ENCODE measurements at places on chromosomes 1 and 21.

GRCh38 chr1:152426731-152427130 is 12.7 kb upstream of the CRNN start:
- DNase-seq = no peak

- DNase-seq = no peak
These were observed 100.1 kb upstream of the S1PR1 start for GRCh38 chr1:101136739-101137138.

DNA sequence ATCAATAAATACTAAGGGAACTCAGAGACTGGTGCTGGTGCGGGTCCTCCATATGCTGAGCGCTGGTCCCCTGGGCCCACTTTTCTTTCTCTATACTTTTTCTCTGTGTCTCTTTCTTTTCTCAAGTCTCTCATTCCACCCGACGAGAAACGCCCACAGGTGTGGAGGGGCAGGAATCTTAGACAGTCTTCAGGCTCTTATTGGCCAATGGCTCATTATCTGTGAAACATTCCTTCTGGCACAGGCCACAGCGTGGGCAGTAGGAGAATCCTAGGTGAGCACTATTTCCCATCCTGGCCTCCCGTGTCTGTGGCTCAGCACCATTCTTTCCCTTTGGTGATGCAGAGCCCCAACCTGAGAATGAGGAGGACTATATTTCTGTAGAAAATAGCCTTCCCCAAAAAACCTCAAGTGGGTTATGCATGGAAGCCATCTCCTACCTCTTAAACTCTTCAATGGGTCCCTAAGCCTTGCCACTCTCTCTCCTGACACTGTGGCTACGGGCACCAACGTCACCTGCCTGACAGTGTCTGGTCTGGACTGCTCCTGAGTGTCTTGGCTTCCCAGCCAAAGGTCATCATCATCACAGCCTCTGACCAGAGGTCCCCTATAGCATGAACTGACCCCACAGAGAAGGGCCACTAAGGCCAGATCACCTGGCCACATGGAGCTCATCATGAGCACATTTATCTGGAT is 6.2 kb upstream of the SLAMF1 start:
- no peak for DNase-seq

DNA sequence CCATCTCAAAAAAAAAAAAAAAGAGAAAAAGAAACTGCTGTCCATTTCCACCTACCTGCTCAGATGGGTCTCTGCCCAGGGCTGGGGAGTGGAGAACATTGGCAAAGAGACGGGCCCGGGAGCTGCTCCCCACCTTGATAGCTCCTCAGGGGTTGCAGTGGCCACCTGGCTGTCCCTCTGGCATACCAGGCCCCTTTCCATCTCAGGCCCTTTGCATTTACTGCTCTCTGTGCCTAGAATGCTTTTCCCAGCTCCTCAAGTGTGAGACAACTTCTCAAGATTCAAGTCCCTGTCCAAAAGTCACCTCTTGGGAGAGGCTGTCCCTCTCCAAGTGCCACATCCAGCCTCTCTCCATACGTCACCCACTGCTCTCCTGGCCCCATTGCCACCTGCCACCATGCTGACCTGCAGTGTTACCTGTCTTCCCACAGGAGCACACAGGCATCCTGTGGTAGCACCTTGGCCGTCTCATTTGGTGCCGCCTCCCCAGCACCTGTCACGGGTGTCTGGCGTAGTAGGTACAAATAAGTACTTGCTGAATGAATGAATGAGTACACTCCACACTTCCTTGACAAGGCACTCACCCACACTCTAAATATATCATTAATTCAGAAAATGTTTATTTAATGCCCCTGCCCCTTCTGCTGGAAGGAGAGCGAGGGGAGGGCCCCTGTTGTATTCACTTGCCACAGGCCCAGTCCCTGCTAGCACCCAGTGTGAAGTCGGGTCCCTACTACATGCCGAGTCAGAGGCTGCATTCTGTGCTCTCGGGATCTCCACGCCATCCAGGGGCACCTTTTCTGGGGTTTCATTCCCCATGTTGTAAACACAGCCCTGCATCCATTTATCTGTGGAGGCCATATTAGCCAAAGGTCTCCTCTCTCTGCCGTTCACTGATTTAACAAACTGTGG is 48.8 kb downstream of the DISP3 start:
- no peak for DNase-seq

DNA sequence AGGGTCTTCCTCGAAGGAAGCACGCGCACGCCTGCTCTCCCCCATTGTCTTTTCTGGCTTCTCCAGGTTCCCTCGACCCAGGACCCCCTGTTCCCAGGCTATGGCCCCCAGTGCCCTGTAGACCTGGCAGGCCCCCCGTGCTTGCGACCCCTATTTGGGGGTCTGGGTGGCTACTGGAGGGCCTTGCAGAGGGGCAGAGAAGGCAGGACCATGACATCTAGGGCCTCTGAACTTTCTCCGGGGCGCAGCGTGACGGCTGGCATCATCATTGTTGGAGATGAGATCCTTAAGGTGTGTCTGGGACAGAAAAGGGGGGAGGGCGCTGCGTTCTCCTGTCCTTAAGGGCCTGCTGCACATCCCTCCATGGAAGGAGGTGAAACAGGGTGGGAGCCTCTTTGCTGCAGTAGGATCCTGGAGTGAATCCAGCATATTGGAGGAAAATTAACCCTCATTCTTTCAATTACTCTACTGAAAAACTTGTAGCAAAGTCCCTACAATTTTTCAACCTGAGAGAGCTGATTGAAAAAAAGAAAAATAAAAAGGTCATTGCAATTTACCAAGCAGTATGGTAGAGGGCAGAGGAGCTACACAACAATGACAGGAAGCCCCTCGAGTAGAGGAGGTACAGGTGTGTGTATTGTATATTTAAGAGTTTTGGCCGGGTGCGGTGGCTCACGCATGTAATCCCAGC is 777 bp downstream of the FLAD1 start:
- no peak for DNase-seq

- no peak for DNase-seq
These were observed 351 bp downstream of the MIXL1 start for GRCh38 chr1:226223786-226224244.

GRCh38 chr1:229480495-229480894 is 27.6 kb downstream of the NUP133 start:
- no peak for DNase-seq

DNA sequence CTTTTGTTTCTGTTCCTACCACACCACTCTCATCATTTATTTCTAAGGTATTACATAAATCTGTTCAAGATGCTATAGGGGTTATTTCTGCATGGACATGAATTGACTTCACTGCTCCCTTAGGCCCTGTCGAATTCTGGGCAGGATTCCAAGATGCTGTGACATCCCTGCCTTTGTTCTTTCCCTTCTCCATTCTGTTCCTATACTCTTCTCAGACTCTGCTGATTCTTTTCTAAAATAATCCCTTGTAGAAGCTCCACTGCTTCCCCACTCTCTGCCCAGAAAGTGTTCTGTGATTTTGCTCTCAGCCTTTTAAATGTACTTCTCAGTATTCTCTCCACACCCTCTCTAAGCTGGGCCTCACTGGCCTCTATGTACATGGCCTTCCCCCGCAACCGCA is 99.2 kb downstream of the PHTF1 start:
- no peak for DNase-seq

DNA sequence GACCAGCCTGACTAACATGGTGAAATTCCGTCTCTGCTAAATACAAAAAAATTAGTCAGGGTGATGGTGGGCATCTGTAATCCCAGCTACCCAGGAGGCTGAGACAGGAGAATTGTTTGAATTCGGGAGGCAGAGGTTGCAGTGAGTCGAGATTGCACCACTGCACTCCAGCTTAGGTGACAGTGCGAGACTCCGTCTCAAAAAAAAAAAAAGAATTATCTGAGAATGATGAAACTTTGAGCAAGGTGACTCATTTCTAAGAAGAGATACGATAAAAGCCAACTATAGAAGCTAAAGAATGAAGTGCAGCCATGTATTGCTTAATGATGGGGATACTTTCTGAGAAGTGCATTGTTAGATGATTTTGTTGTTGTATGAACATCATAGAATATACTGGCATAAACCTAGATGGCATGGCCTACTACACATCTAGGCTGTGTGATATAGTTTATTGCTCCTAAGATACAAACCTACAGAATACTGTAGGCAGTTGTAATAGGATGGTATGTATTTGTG is 64.7 kb downstream of the SNRPE start:
- no peak for DNase-seq

DNA sequence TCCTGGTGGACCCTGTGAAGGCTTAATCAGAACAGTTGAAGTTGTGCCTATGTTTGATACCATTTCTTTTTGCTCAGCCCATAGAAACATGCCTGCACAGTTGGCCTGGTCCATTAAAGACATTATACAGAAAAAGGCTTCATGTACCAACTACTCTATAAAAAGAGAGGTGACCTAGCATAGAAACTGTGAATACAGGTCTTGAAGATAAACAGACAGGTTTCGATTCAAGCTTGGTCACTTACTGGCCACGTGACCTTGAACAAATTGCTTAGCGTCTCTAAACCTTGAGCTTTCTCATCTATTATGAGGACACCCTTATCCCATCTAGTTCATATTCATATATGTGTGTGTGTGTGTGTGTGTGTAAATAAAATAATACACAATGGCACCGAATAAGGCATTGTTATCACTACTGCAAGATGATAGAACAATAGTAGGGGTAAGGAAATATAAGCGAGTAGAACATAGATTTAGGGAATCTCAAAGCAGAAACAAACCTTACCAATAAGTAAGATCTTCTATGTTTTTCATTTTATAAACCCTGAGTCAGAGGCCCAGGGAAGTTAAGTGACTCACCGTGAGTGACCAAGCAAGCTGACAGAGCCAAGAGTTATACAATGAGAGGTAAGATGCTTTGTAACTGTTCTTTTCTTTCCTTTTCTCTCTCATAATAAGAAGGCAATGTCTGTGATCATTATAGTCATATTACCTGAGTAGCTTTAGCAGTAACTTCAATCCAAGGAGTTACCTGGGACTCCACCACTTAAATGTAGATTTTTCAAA is 476.8 kb upstream of the DEPDC1 start:
- DNase-seq = no peak

DNA sequence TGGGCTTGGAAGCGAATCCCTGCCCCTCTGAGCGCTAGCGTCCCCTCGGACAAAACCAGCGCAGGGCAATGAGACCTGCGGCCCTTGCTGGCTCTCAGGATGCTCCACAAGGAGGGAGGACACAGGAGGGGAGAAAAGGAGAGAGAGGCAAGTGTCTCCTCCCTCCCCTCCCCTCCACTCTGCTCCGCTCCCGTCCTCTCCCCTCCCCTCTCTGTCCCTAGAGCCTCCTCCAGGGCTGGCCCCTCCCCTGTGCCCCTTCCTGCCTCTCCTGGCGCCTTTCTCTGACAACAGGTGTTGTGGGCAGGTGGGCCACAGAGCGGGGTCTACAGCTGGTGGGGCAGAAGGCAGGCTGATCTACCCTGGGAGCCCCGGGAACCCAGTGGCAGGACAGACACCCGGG is 35.2 kb downstream of the TP73 start:
- no peak for DNase-seq

GRCh38 chr21:32413697-32414578 is 1.4 kb downstream of the EVA1C start:
- DNase-seq = peak; percentile 16

DNA sequence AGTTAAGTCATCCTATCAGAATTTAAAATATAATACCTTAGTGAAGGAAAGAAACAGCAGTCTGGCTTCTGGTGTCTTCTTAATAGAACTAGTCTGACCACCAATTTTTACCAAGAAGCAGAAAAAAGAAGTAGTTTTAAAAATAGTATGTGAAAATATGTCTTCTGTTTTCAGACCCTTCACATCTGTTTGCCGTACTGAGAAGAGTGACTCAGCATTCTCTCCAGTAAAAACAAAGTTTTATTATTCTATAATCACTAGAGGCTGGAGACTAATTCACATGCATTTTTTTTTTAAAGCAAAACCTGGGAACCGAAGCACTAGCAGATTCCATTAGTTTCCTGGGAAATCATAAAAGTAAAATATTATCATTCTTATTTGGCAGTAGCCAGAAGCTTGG is 163.8 kb downstream of the COL24A1 start:
- no peak for DNase-seq

DNA sequence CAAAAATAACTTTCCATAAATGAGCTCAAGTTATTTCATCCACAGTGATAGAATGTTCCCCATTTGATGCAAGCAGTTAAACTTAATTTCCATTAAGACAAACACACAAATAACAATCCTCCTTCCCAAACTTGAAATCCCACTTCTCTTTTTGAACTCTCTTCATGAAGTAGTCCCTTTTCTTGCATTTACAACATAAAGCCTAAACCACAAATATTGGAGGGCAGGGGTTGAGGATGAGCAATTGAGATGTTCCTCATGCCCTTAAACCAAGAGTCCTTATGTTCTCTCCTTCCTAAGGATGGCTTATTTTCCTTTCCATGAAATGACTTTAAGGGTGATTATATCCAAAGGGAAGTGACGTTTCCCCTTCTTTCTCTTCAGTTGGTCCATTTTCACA is 228.8 kb downstream of the DISC1 start:
- DNase-seq = no peak
